ENCODE measurements at places on chromosomes 7 and 10.
A peak's percentile ranks its signal among the peaks of the same experiment; 100 is the strongest.

- DNase-seq: peak; percentile 72
Observed at GRCh38 chr10:35447693-35448407, 111.5 kb downstream of the CCNY start.

GRCh38 chr10:14022954-14023672, 307.6 kb downstream of the FRMD4A start:
- no peak for DNase-seq

GRCh38 chr10:118173296-118173695, 126.6 kb upstream of the RAB11FIP2 start:
- DNase-seq: no peak

DNA sequence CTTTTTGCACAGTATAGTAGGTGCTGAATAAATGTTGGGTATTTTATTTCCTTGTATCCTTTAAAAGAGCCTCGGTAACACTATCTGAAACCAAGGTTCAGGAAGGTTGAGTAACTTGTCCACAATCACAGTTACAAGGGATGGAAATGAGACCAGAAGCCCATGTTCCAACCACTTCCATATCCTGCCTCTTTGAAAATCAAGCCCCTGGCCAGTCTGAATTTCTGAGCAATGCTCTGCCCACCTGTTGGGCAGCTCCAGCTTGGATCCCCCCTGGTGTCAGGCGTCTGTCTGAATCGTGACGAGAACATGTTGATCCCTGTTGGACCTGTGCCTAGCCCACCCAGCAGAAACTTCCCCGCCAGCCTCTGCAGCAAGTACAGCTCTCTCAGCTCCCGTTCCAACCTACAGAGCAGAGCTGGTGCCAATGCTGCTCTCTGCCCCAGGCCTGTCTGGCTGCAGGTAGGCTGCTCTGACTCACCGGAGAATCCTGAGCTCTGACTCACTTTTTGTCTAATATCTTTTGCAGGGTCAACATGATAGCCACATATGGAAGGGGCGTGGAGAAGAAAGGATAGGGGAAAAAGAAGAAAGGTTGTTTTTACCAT, 595.5 kb downstream of the INHBA start:
- DNase-seq: no peak

- peak; percentile 22 for DNase-seq
Observed at GRCh38 chr7:116145245-116145852, 65.0 kb upstream of the TES start.

- peak; percentile 80 for DNase-seq
Observed at GRCh38 chr7:20220921-20221547, 3.9 kb upstream of the MACC1 start.

- no peak for DNase-seq
Observed at GRCh38 chr10:16789261-16789660, 28.0 kb downstream of the RSU1 start.

- no peak for DNase-seq
Observed at GRCh38 chr7:41738336-41738735, 35.4 kb upstream of the INHBA start.

- DNase-seq: no peak
Observed at GRCh38 chr10:133214468-133215410, 15.3 kb upstream of the UTF1 start.

DNA sequence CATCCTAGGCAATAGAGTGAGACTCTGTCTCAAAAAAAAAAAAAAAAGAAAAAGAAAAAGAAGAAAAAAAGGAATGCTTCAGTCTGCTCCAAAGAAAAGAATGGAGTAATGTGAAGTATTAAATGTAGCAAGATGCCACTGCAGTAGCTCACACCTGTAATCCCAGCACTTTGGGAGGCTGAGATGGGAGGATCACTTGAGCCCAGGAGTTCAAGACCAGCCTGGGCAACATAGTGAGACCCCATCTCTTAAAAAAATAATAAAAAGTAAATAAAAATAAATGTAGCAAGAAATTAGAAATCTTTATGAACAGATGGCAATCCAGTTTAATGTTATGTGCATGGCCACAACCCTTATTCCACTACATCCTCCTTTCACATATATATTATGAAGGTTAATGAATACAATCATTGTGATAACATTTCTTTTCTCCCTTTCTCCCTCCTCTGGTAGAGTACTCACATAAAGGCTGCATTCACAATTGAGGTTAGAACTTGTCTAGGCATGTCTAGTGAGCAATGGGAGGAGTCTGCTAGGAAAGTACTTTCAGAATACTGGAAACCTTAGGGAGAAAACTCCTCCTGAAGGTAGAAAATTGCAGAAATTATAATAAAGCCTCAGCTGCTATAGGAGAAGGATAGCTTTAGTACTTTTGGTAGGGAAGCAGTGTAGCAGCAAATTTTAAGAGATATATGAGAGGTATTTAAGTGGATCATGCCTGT, 20.4 kb downstream of the KLLN start:
- DNase-seq: peak; percentile 33

DNA sequence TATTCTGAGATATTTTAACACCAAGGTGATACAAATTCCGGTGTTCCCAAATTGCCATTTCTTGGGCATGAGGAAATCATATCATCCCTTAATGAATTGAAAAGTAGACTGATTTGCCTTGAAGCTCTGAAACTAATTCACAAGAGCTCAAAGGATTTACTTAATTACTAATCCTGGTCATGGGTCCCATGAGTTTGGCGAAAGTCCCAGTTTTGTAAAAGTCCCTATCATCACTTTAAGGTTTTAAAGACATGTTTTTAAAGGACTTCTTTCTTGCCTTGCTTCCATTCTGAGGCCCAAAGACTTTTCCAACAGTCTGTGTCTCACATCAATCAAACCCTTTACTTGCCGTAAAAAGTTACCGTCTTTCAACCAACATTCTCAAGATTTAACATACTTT, 377.9 kb downstream of the DNAJB9 start:
- DNase-seq: no peak

GRCh38 chr7:129664029-129665012, 52.8 kb downstream of the NRF1 start:
- peak; percentile 84 for DNase-seq

DNA sequence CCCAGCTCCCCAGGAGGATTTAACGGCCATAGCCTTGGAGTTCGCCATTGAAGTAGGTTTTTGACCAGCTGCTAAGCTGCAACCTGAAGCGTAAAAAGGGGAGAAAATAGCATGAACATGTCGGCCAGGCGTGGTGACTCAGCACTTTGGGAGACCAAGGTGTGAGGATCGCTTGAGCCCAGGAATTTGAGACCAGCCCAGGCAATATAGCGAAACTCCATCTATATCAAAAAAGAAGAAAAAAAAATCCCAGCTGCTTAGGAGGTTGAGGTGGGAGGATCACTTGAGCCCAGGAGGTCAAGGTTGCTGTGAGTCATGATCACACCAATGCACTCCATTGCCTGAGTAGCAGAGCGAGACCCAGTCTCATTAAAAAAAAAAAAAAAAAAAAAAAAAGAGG, 32.2 kb upstream of the MCU start:
- no peak for DNase-seq

DNA sequence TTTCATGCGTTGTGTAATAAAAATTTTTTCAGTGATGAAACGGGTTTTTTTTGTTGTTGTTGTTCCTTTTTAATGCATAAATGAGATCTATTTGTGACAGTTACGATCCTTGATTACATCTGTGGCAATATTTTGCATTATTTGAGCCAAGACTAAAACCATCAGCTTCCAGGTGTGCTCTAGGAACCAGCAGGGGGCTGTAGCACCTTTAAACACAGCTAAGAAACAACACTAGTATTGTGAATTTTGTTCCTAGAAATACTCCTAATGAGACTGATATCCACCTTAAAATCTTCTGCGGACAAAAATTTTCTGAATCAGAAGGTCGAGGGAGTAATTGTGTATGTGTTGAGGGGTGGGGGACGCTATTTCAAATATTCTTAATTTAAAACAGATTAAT, 52.6 kb downstream of the FGFBP3 start:
- DNase-seq: peak; percentile 43

GRCh38 chr7:69002416-69002815, 595.9 kb upstream of the AUTS2 start:
- no peak for DNase-seq

DNA sequence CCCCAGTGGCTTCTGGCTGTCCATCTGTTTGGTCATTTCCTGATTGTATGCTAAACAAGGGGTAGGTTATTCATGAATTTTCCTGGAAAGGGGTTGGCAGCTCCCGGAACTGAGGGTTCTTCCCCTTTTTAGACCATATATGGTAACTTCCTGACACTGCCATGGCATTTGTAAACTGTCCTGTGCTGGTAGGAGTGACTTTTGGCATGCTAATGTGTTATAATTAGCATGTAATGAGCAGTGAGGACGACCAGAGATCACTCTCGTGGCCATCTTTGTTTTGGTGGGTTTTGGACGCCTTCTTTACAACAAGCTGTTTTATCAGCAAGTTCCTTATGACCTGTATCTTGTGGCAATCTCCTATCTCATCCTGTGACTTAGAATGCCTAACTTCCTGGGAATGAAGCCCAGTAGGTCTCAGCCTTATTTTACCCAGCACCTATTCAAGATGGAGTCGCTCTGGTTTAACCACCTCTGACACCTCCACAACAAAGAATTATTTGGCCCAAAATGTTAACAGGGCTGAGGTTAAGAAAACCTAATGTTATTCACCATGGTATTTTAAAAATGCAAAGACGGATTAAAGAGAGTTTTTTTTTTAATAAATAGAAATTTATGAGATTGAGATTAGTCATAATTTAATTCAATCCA, 2.4 kb upstream of the PTN start:
- DNase-seq: peak; percentile 17

DNA sequence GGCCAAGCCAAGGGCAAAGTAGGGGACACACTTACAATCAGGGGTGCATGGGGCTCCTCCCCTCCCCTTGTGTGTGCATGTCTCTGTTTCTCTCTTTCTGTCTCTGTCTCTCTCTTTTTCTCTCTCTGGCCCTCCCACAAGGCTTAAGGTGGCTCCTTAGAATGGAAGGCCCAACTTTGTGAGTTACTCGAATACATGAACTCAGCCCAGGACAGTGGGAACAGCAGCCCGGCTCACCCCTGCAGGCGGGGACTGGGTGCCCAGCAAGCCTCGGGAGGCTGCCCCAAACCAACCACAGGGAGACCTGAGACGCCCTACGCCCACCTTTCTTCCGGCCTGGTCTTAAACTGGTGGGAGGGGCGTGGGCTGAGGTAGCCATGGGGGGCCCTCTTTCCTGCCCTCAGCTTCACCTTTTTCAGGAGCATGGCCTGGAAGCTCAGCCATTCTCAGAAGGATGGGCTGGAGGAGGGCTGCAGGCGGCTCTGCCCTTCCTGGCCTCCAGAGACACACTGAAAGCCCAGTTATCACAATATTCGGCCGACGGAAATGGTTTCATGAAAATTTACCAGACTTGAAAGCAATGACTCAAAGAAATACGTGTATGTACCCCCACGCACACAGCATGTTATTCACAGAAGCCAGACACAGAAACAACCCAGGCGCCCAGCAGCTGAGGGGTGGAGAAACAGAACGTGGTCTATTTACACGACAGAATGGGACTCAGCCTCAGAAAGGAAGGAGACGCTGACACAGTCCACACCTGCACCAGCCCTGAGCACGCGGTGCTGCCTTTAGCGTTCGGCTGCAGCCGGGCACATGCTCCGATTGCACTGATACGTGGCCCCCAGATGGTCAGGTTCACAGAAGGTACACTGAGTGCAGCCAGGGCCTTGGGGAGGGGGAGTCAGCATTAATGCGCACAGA, 229.5 kb downstream of the PTPRN2 start:
- no peak for DNase-seq

DNA sequence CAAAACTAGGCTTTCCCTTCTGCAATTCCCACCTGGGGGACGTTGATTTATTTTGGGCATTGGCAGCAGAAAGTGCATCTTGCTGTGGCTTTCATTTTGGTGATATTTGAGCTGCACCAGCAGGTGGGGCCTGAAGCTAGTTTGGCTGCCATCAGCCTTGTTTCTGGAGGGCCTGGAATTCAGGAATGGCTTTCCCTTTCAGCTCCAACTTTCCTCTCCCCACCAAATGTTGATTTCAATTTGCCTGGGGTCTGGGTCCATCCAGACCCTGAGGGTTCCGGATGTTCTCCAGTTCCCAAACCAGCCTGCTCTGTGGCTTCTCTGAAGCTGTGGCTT, 640.4 kb downstream of the TYW1 start:
- DNase-seq: no peak

GRCh38 chr10:114188900-114189299, 9.7 kb downstream of the TDRD1 start:
- no peak for DNase-seq

DNA sequence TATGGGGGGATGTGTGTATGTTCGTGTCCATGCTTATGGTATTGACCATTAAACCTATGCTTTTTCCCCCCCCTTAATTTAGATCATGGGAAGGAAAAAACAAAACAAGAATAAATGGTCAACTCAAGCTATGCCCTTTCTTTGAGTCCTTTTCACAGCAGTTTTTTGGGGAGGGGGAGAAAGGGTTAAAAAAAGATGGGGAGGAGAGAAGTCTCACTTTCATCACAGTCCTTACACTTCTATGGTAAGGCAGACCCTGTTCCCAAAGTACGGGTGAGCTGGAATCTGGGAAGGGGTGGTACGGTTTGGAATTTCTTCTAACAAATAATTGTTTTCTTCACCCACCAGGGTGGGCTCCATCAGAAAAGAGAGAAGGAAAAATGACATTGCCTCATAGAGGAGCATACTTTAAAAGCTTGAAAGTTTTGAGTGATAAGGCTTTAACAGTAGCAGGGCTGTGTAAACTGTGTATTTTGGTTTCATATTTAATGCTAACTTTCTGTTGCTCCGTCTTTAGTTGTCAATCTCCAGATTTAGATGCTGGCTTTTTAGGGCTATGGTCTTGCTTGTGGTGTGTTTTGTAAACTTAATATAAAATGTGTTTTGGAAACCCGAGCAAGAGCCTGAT, 180.1 kb downstream of the TCF7L2 start:
- no peak for DNase-seq
